GM20000 (cell line): ENCODE measurements at places on chromosomes 16 and 17.

GRCh38 chr16:1003391-1004347 lies 22.1 kb downstream of the SOX8 start:
- no peak for DNase-seq

DNA sequence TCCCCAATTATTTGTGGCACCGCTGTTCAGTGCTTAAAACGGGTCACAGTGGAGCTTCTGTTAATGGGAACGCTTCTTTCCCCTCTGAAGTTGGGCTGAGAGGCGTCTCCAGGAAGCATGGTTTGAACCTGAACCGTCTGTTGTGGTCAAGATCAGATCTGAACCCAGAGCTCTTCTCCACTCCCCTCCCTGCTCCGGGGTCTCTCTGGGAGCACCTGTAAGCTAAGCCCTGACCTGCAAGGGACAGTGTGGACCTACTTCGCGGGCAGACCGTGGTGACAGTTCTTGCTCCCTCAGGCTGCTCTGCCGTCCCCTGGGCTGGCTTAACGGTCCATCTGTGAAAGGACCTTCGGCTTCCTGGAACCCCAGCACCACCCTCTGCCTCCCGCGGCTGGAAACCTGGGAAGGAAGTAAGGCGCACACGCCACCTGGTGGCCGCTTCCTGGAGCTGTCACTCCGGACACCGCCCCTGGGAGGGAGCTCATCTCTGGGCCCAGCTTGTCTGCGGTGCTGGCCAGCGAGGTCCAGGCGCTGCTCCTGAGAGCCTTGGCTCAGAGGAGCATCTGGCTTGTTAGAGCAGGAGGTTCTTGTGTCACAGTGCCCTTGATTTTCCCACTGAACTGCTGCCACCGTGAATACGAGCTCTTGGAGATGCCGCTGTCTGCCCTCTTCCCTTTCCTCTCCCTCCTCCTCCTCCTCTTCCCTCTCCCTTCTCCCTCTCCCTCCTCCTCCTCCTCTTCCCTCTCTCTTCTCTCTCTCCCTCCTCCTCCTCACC lies 518.5 kb upstream of the EEF2KMT start:
- peak; percentile 57 for DNase-seq

DNA sequence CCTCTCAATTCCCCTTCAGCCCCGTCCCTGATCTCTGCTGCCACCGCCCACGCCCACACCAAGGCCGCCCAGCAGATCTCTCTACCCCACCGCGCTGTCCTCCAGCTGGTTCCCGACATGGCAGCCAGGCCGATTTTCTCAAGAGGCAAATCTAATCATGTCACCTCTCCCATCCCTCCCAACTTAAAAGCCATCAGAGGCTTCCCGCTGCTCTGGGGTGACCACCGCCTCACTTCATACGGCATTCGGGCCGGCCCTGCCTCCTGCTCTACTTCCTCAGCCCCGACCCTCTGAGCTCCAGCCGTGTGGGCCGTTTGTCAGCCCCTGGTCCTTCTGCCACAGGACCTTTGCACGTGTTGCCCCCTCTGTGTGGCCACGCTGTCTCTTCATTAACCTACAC lies 63.2 kb downstream of the RPH3AL start:
- DNase-seq, result no peak

DNA sequence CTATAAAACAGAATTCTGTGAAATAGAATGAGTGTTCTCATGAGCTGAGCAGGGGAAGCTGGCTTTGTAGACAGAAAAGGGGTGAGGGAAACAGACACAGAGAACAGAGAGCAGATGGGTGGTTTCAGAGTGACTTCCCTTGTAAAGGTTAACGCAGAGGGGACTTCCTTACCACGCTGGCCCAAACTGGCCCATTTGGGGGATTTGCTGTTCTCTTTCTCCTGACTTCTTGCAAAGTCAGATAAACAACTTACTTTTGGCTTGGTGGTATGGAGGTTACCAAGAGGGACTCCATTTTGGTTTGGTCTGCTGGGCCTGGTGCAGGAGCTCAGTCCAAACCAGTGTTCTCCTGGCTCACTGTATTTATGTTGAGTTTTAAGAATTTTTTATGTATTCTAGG lies 48.4 kb downstream of the SEC14L1 start:
- peak; percentile 64 for DNase-seq

GRCh38 chr16:87823181-87823929 lies 46.0 kb downstream of the SLC7A5 start:
- no peak for DNase-seq
